ENCODE measurements at places on chromosomes 3 and 15. TPM values are rescaled to one million over a fixed set of nuclear protein-coding genes. Genes with fewer than 3 reads are reported as not detected.

- DNase-seq: no peak
Observed at GRCh38 chr15:93707751-93708150, 523.6 kb upstream of the MCTP2 start.

- no peak for DNase-seq
Observed at GRCh38 chr15:93165734-93166470, 76.9 kb upstream of the RGMA start.

- DNase-seq: no peak
Observed at GRCh38 chr15:28881600-28881999, 4.2 kb upstream of the APBA2 start.

- peak; percentile 18 for DNase-seq
Observed at GRCh38 chr15:57541805-57542504, 49.7 kb upstream of the MYZAP start.

- no peak for DNase-seq
Observed at GRCh38 chr3:15276028-15276724, 56.2 kb downstream of the SH3BP5 start.

DNA sequence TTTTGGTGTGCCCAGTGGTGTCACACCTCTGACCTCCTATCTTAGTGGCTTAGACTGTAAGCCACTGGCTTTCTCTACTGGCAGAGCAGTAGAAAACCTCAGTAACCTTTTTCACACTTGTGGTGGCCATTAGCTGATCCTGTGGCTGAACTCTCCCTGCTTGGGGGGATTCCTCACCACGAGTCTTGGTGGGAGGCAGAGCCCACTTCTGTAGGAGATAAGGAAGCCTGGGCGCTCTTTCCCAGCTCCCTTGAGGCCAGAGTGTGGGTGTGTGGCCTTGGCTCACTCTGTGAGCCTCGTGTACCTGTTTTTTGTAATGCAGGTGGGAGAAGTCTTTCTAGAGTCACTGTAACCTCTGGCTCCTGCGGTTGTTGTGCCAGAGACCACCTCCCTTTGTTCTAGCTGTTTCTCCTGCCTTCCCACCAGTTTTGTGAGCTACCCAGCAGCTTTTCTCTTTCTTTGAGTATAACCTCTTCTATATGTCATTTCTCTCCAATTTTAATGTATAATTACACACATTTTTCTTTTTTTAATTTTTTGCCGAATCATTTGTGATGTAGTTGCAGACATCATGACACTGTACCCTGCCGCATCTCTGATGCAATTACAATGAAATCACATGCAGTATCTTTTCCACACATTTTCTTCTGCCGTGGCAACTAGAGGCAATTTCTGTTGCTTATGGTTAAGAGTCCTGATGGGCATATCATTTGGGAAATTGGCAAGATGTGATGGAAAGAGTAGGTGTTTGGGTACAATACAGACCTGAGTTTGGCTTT, 13.8 kb downstream of the XCR1 start:
- DNase-seq: no peak

- DNase-seq: peak; percentile 72
Observed at GRCh38 chr3:71063773-71064290, 519.7 kb downstream of the FOXP1 start.

DNA sequence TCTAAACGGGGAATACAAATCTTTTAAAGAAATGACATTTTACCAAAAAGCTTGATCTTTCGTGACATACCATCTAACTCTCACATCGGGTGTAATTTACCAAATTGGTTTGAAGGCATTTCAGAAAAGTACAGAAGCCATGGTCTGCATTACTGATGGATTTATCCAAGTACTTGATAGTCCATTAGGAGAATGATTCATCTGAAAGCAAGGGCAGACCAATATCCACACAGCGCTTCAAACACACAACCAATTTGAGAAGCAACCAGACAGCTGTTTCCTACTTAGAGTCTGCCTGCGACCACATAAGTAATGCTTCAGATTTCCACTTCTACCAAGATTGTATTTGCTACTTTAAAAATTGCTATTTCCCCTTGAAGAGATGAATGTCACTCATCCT, 697.6 kb upstream of the ALCAM start:
- DNase-seq: no peak

DNA sequence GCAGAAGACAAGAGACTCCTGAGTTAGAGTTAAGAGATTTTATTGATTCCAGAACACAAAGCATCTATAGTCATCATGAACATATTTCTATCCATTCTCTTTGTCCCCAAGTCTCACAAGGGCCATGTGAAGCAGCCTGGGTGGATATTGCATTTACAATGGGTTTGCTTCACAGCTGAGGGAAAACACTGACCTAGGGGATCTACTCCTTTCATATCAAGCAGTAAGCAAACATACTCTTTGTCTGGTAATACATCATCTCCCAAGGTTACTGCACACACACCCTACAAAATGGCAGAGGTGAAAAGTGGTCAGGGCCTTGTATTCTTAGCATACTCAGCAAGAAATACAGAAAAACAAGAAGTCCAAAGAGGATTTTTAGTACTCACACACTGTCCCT, 267.7 kb upstream of the BCHE start:
- no peak for DNase-seq

DNA sequence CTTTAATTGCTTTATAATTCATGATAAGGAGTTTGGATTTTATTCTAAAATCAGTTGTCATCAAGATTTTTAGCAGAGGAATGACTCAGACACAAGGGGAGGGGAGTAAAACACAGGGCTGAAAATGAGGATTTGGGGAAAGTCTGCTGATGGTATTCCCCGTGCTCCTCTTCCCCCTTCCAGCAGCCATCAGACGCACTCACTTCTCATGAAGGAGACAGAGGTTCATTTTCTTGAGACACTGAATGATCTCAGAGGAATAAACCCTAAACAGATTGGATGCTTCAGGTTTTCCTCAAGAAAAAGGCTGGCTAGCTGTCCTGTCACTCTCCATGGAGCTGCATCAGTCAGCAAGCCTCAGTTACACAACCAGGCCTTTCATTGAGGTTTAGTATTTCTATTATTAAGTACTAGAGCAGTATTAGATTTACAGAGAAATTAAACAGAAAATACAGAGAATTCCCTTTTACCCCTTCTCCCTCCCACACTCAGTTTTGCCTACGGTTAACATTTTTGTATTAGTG, 166.4 kb downstream of the C3orf70 start:
- DNase-seq: no peak

DNA sequence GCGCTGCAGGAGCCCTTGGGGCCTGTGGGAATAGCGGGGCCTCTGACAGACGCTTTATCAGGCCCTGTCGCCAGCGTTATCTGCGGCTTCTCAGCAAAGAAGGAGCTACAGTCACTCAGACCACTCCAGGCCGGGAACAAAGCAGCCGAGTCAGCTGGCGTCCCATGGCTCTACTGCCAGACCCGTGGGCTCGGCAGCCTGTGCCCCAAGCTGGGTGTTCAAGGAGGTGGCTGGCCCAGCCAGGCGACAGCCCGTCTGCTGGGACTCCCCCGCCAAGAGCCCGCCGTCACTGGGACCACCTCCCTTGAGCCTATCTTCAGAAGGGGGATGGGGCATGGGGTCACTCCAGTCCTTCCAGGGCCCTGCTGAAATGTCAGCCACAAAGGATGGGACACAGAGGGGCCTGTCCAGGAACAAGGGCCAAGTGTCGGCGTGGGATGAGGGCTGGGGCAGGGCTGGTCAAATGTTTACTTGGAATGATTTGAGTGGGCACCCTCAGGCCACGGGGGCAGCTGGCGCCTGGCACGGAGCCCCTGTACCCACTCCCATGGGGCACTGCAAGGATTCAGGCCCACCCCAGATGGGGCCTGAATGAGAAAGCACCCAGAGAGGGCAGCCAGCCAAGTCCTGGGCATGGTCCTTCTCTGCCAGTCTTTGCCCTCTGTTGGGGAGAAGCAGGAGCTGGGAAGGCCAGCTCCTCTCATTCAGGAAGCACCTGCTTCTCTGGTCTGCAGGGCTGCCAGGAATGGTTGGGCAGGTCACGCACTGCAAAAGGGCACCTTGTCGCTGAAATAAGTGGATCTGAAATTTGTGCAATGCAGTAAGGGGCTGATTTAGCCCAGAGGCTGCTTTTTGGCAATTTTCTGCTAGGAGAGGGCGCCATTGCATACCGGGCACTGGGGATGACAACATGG, 148.3 kb downstream of the SMAD6 start:
- DNase-seq: no peak

DNA sequence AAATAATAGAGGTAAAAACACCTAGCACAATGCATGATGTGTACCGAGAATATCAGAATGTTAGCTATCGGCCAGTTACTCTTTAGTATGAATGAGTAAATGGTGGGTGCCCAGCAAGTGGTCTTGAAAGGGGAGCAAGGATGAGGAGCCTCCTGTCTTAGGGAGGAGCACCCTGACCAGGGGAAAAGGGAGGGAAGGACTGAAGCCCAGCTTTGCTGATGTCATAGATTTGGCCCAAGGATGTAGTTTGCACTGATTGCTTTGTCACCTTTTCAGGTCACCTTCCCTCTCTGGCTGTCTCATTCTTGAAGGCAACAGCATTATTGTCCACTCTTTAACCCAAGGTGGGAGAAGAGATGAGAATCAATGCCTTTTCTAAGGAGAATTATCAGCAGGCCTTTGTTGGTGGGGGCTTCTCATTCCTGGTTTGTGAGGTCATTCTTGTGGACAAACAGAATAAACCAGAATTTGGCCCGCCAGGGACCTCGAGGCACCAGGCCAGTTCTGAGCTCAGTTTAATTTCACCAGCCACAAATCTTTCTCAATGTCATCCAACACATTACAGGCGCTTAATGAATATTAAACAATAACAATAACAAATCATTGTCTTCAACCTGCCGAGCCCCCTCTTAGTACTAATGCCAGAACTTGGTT, 231.3 kb downstream of the VPS13C start:
- DNase-seq: no peak

GRCh38 chr15:50227076-50227475, 38.5 kb downstream of the HDC start:
- DNase-seq: no peak

DNA sequence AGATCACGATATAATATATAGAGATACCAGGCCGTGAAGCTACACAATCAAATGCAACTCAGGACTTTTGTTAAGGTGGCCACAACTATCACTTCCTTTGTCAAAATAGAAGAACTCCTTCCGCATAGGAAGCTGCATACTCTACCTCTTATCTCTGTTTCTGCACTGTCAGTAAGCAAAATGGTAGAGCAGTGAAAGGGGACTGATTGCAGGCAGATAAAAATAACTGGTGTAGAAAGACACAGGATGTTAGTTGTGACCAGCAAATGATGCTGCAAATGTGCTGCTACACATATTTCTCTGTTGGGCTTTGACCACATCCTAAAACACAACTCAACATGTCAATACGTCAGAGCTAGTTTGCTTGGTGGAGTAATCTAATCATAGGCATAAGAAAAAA, 16.3 kb upstream of the TRAT1 start:
- DNase-seq: no peak

GRCh38 chr3:45656575-45657363, 32.4 kb upstream of the SACM1L start:
- DNase-seq: peak; percentile 80

DNA sequence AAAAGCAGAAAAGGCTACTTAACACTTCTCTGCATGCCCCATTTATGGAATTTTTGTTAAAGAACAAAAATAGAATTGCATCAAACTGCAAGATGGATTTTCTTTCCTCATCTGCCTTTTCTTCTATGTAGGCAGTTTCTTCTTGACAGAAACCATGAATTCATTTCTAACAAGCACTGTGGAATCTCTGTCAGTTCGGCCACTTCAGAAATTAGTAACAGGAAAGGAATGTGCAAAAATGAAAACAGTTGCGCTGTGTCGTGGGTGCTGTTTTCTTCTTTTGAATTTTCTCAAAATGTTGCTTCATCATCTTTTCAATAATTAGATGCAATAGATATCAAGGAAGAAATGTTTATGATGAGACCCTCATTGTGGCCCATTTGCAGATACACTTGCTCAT, 151.6 kb downstream of the FOXB1 start:
- DNase-seq: no peak

GRCh38 chr3:195823999-195824398, 12.3 kb upstream of the MUC4 start:
- DNase-seq: no peak

GRCh38 chr15:79314811-79315210, 3.9 kb downstream of the TMED3 start:
- DNase-seq: no peak

The SGO1 gene
- total RNA-seq: 25.6 TPM

The DNAJB11 gene
- total RNA-seq: 53.9 TPM

The CXCR6 gene
- total RNA-seq: 0.58 TPM

The CLDN1 gene
- total RNA-seq: 0.10 TPM

The TMCO5A gene
- not detected for total RNA-seq

The SERPINI2 gene
- total RNA-seq: not detected

The ITIH3 gene
- not detected for total RNA-seq

The RTP3 gene
- total RNA-seq: not detected

All from activated naive CD8-positive, alpha-beta T cell treated with anti-CD3 and anti-CD28 coated beads for 36 hours (primary cell).